NCI-H1436 treated with DMSO at 0.1 percent for 48 hours (cell line): ENCODE measurements at places on chromosomes 16 and 17.

- no peak for DNase-seq
These were observed 4.9 kb upstream of the SSTR5 start for GRCh38 chr16:1067629-1068028.

- DNase-seq = no peak
These were observed 237.4 kb downstream of the MAP2K6 start for GRCh38 chr17:69651921-69652320.

GRCh38 chr16:1770328-1771187 is 785 bp downstream of the NME3 start:
- DNase-seq = no peak

DNA sequence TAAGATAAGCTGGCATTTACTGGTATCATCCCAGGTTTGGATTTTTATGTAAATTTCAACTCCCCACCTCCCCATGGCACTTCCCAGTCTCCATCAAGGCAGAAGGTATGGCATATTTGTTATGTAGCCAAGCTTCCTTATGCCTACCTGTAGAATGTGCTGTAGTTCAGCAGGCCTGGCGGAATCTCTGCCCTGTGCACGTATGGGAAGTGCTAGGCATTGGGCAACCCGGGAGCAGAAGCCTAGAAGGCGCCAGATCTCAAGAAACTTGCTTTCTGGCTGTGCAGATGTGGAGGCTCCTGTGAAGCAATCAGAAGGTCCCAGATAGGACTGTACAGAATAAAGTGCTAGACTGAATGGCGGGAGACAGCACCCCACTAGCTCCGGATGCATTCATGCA is 64.7 kb downstream of the SNX20 start:
- DNase-seq = no peak
